ENCODE measurements at places on chromosomes 6 and 20. TPM values are rescaled to one million over a fixed set of nuclear protein-coding genes. Genes with fewer than 3 reads are reported as not detected.

GRCh38 chr20:8166730-8167129 lies 34.7 kb downstream of the PLCB1 start:
- no peak overlapping the region for H3K4me3 ChIP-seq
- no peak overlapping the region for H3K27ac ChIP-seq
- DNase-seq = no peak
- H3K4me1 ChIP-seq = peaks cover 9% of the 10 kb centered on the region

GRCh38 chr20:11324990-11325389 lies 592.7 kb upstream of the BTBD3 start:
- no peaks in the 10 kb centered on the region for H3K36me3 ChIP-seq
- H3K27ac ChIP-seq = no peak overlapping the region
- no peak for DNase-seq
- H3K4me3 ChIP-seq = no peak overlapping the region

DNA sequence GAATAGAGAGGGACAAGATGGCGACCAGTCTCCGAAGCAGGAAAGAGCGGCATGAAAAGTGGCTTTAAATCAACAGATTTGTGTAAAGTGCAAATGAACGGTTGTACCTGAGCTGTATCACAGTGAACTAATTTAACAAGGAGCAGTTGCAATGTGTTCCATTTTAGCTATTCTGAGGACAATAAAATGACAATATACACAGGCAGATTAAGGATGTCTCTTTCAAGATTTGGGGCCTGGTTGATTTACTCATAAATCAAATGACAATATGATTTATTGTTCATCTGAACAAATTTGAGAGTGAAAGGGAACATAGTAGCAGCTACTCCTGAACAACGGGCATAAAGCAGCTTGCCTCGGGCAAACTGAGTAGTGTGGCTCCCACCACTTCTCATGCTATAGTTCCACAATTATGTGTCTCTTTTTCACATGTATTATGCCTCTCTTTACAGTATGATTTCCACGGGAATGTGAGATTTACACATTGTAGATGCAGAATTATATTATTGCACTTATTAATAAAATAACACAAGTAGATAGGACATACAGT lies 204.1 kb upstream of the AGPAT4 start:
- H3K4me3 ChIP-seq = no peak overlapping the region
- H3K27me3 ChIP-seq = no peaks in the 10 kb centered on the region
- DNase-seq = no peak
- no peaks in the 10 kb centered on the region for H3K36me3 ChIP-seq
- peaks cover 13% of the 10 kb centered on the region for H3K4me1 ChIP-seq

- H3K27ac ChIP-seq = peak within 1 kb of the TSS; percentile 87
- H3K27me3 ChIP-seq = no peaks in the 10 kb centered on the region
- H3K4me1 ChIP-seq = peaks cover 6% of the 10 kb centered on the region
- DNase-seq = no peak
- peak within 1 kb of the TSS; percentile 48 for H3K4me3 ChIP-seq
- no peaks in the 10 kb centered on the region for H3K36me3 ChIP-seq
Measured at GRCh38 chr6:123636782-123637181, at the start of gene TRDN. TSS of gene TRDN (minus strand) at chr6:123636950. CDS start at chr6:123636775, 175 bp downstream.

- no peak overlapping the region for H3K4me3 ChIP-seq
- H3K27ac ChIP-seq = no peak overlapping the region
- no peaks in the 10 kb centered on the region for H3K27me3 ChIP-seq
Measured at GRCh38 chr6:30219244-30219643, 6.0 kb upstream of the TRIM26 start.

DNA sequence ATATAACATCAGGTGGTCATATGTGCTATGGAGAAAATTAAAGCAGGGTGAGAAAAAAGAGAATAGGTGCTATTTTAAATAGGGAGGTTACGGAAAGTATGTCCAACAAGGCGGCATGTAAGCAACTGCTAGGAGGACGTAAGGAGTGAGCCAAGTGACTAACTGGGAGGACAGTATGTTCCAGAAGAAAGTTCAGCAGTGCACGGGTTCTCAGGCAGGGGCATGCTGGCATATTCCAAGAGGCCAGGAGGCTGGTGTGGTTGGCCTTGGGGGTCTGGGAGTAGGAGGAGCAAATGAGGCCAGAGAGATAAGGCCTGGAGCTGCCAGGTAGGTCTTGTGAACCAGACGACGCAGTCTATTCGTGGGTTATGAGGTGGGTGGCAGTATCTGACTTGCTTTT lies 112.4 kb downstream of the ARMC2 start:
- no peak for DNase-seq
- no peaks in the 10 kb centered on the region for H3K4me1 ChIP-seq
- no peaks in the 10 kb centered on the region for H3K27me3 ChIP-seq
- H3K4me3 ChIP-seq = no peak overlapping the region
- no peaks in the 10 kb centered on the region for H3K36me3 ChIP-seq

- no peaks in the 10 kb centered on the region for H3K36me3 ChIP-seq
- no peak for DNase-seq
- H3K27ac ChIP-seq = no peak overlapping the region
- H3K4me1 ChIP-seq = no peaks in the 10 kb centered on the region
- H3K27me3 ChIP-seq = no peaks in the 10 kb centered on the region
Measured at GRCh38 chr6:5099537-5099936, 14.4 kb downstream of the PPP1R3G start.

DNA sequence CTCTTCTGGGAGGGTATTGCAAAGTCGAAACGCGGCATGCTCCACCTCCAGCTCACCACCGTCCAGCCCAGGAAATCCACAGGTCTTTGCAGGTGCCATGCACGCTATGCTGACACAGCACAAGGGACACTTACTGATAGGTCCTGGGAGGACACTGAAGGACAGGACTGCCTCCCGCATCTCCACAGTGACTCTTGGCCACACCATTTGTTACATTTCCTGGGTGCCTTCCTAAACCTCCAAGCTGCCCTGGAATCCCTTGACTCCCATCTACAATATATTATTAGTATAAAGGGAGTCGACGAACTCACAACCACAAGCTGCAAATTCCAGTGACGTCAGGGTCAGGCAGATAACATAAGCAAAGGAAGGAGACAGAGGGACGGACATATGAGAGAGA lies 106.9 kb downstream of the JPH2 start:
- H3K4me1 ChIP-seq = no peaks in the 10 kb centered on the region
- no peaks in the 10 kb centered on the region for H3K36me3 ChIP-seq
- no peak overlapping the region for H3K4me3 ChIP-seq
- H3K27me3 ChIP-seq = no peaks in the 10 kb centered on the region
- no peak for DNase-seq

NR2E1 gene
- total RNA-seq = not detected

CALHM5 gene
- 3.4 TPM for total RNA-seq

SLC16A10 gene
- total RNA-seq = 18.5 TPM

SRSF12 gene
- total RNA-seq = not detected

FERMT1 gene
- total RNA-seq = 0.67 TPM

Data from right atrium auricular region (tissue), 2 donors.